Activated naive CD4-positive, alpha-beta T cell treated with anti-CD3 and anti-CD28 coated beads, Interleukin-2, amount 50 U/mL, for 16 hours (primary cell): ENCODE measurements at places on chromosomes 6 and 20.
A peak's percentile ranks its signal among the peaks of the same experiment; 100 is the strongest.

GRCh38 chr20:58097429-58097828 is 131.0 kb downstream of the ANKRD60 start:
- no peak for DNase-seq

DNA sequence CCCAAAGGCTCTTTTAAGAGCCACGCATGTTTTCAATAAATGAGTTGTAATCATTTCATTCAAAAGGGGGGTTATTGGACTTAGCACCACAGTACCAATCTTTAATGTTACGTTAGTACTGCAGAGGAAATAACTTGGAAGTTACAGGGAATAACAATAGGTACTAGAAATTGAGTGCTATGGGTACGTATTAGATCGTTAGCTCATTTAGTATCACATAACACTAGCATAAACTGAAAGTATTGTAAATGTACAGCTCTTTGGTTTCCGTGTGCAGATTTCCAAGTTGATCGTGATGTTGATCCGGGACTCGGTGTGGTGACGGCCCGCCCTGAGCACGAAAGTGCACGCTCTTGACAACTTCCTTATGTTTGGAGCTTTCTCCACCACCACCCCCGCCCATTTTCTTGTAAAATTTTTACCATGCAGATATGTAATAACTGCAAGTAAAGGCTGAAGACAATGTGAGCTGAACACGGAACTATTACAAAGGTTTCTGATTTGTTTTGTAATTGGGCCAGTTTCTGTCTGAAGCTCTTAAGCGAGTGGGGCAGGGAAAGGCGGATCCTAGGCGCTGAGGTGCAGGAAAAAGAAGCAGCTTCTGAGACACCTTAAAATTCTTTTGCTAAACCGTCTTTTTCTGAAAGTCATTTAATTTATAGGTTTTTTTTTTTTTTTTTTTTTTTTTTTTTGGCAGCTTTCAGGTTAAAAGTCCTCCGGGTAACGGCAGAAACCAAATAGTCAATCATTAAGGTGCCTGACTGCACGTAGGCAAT is 71.5 kb downstream of the HFE start:
- DNase-seq: peak; percentile 41

DNA sequence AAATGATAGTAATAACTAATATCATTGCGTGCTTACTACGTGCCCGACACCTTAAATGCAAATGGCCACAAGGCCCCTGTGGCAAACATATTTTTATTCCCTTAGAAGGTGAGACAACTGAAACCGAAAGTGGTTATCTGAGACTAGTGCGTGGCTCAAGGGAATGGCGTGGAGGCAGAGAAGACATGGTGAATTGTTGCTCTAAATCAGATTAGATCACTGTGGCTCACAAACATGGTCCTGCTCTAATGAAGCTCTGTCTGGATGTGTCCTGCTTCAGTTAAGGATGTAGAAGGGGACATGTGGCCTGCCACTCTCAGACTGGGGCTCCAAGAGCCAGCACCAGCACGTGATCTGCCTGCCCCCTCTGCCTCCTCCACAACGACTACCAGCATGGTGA is 124.2 kb upstream of the GMDS start:
- DNase-seq: no peak

DNA sequence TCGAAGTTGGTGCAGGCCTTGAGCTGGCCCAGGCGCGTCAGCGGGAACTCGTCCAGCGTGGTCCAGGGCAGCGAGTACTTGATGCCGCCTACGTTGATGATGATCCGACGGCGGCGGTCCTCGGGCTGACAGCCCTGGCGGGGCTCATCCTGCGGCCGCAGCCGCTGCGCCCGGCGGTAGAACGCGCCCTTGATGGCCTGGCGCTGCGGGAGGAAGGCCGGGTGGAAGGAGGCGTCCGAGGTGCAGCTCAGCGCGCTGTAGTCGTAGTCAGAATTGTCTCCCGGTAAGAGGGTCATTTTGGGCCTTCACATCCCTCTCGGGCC is 12.9 kb downstream of the KCNG1 start:
- no peak for DNase-seq

DNA sequence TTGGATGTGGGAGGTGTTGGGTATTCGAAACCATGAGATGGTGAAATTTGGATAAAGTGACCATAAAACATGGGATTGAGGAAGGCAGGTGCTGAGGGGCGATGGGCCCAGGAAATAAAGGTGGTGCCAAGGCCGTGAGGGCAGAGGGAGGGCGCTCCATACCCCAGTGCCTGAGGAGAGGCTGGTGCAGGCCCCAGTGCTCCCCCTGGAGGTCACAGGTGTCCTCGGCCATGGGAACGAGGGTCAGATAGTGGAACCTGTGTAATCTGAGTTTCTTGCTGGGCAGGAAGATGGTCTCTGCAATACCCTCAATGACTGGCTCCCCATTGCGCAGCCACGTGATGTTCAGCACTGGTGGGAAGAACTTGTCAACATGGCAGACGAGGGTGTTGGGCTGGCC is 16.2 kb downstream of the HLA-DPB1 start:
- peak; percentile 65 for DNase-seq

DNA sequence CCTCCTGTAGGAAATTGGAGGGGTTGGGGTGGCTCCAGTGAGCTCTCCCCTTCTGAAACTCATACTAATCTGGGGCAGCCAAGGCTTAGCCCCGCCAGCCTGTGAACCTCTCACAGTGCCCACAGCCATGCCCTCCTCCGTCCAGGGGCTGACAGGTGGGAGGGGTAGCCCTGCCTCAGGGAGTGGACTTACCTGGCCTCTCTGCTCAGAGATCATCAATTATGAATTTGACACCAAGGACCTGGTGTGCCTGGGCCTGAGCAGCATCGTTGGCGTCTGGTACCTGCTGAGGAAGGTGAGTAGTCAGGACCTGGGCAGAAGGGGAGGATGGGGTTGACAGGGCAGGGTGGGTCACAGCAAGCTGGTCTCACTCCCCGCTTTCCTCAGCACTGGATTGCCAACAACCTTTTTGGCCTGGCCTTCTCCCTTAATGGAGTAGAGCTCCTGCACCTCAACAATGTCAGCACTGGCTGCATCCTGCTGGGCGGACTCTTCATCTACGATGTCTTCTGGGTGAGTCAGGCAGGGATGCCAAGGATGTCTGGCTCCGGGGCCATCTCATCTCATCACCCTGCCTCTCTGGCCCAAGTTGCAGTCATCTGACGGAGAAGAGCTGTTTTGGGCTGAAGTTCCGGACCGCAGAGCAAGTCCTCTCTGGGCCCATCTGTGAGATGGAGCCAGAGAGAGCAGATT is 34.7 kb downstream of the HM13 start:
- DNase-seq: no peak

DNA sequence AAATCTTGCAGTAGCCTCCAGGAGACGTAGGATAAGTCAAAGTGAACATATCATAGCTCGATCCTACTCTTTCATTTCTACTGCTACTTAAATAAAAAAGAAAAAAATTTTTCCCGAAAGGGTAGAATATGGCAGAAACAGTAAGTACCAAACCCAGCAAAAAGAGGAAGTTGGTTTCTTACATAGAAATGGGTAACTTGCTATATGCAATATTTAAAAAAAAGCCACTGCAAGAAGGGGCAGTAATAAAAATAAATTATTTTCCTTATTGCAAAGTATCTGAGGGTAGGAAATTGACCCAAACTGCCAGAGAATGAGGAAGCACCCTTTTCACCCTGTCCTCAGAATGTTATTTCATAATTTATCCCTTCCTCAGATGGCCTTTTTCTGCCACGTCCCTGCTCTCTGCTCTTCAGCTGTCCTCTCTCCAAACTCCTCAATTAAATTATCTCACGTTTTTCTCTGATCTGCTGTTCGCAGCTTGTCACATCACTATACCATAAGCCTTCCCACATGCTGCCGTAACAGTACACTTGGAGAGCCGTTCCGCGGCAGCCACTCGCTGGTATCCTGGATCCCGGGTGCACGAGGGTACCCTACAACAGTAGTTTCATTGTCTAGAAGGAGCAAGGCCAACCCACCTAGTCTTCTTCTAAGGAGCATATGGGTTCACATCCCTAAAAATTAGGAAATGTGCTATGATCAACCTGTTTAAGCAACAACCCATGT is 149.6 kb downstream of the BACH2 start:
- no peak for DNase-seq

DNA sequence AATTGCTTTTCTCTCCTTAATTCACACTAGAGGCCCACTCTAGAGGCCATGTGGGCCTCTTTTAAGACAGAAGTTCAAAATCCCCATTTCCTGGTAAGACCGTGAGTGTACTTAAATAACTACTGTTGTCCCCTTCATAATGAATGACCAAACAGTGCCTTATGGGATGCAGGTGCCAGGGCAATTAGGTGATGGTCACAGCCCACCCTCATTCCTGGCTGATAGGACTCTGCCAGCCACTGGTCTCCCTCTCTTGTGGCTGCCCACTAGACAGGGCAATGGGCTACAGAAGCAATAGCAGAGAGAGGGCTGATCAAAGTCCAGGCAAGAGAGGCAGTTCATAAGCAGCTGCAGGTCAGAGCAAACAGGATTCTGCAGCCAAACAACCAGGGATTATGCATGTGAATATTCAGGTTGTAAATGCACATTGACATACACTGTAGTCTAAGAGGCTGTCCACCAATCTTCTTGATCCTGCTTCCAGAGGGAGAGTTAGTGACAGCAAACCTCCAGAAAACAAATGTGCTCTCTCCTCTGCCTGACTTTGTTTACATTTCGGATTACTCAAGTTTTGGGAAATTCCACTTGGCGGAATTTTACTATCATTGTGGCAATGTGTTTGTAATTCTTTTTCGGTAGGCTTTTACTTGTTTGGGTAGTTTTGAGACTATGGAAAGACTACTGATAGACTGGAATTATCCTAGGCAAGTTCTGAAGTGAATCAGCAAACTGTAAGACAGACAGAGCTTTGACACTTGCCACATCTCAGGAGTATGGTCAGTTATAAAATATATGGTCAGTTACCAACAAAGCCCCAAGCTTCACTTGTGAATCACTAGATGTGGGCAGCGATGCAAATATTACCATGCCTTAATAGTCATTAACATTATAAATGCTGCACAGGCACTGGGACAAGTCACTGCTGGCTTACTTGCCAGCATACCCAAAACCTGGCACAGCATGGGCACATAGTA is 12.8 kb downstream of the PTPRK start:
- no peak for DNase-seq

DNA sequence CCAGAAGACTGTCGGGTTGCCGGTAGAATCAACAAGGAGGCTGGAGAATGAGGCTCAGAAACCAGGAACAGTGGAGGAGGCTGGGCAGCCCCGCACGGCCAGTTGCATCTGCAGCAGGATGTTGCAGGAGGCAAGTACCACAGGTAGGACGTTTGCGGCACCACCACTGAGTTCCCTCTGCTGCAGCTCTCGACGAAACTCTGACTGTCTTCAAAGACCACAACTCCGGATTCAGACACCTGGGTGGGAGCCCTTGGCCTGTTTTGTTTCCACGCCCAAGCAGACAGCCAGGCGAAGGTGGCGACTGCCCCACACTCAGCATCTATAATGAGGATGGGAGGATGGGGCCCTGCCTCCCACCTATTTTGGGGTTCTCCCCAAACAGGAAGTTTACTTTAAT is 218.2 kb downstream of the ZDHHC14 start:
- no peak for DNase-seq

GRCh38 chr6:89398762-89399525 is 13.1 kb downstream of the RRAGD start:
- DNase-seq: no peak

GRCh38 chr20:9490161-9490560 is 24.2 kb upstream of the LAMP5 start:
- no peak for DNase-seq

- peak; percentile 73 for DNase-seq
These were observed 48.4 kb downstream of the CPXM1 start for GRCh38 chr20:2751878-2752566.

DNA sequence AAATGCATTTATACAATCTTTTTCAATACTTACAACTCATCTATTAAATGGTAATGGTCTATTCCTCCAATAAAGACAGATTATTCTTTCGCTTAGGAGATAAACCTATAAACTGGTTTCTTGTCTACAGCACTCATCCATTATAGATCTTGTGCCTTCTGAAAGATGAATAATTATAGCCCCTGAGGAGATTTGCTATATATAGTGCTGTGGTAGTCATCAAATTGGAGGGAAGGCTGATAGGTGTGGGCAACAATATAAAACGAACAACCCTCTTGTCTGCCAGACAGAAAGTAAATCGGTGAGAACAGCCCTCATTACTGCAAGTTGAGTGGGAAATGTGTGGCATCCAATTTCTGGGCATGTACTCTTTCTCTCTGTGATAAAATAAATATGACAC is 292.5 kb upstream of the CNR1 start:
- no peak for DNase-seq

GRCh38 chr6:10778230-10778629 is 30.6 kb downstream of the TMEM14B start:
- no peak for DNase-seq

- no peak for DNase-seq
These were observed 296.5 kb downstream of the SLC35F1 start for GRCh38 chr6:118203545-118203944.

- no peak for DNase-seq
These were observed 9.1 kb downstream of the FILIP1 start for GRCh38 chr6:75484535-75484934.

DNA sequence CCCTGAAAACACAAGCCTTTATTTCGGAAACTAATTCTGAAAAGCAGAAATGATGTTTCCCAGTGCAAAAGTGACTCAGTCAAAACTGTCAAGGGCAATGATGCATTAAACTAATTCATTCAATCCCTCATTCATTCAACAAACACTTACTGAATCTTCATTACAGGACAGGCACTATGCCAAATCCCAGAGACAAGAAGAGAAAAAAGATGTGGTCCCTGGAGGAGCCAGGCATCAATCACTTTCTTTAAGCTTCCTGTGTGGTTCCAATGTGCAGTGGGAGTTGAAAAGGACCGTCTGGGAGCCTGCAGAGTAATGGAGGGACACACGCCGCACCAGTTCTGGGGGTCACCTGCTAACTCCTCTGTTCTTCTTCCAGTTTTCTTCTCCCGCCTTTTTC is 113.1 kb downstream of the MBOAT1 start:
- no peak for DNase-seq

GRCh38 chr20:43190332-43190953 is 737 bp upstream of the PTPRT start:
- no peak for DNase-seq

GRCh38 chr6:76942203-76942966 is 520.9 kb downstream of the HTR1B start:
- DNase-seq: no peak

- DNase-seq: no peak
These were observed 437.6 kb downstream of the MAFB start for GRCh38 chr20:40251284-40251932.
